ENCODE measurements at places on chromosomes 7 and 10.

GRCh38 chr10:111107023-111107422 is 30.2 kb downstream of the ADRA2A start:
- no peak for DNase-seq

GRCh38 chr7:68376131-68376661 is 1222.1 kb upstream of the AUTS2 start:
- no peak for DNase-seq

- DNase-seq, result peak; percentile 49
These were observed 775 bp downstream of the STARD3NL start for GRCh38 chr7:38178695-38179344.

- no peak for DNase-seq
These were observed 33.5 kb upstream of the KLHL7 start for GRCh38 chr7:23072048-23072447.

DNA sequence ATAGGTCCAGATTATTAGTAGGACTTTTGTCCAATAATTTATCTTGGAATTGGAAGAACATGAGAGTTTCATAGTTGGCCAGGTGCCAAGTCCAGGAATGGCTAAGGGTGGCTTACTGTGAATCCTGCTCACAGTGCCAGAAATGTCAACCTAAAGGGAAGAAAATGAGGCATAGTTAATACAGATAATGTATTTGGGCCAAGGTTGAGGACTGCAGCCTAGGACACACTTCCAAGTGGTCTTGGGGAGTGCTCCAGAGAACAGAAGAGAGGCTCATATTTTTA is 78.2 kb downstream of the MAPK8 start:
- no peak for DNase-seq

GRCh38 chr7:140810830-140811556 is 113.7 kb downstream of the BRAF start:
- DNase-seq, result peak; percentile 42

DNA sequence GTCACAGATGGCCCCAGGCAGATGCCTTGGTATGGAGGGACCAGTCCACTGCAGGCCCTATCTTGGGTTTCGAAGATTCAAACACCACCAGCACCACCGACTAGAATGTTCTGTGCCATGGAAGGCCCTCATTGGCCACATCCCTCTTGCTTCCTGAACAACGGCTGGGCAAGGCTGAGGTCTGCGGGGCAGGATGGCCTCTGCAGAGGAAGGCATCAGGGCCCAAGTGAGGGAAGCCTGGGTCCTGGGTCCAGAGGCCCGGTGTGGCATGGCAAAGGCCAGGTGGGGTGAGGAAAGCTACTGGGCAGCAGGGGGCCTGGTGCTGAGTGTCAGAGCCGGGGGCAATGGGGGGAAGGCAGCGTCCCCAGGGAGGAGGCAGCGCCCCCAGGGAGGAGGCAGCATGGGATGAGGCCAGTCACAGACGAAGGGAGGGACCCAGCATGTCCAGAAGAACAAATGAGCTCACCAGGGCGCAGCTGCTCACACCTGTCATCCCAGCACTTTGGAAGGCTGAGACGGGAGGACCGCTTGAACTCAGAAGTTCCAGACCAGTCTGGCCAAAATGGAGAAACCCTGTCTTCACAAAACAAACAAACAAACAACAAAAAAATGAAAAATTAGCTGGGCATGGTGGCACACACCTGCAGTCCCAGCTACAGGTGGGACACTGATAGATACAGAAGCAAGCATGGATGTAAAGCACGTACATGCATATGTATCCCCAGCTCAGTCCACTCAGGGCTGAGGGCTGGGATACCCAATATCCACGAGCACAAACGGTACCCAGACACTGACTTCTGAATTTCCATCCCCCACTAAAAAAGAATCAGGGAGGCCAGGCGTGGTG is 64.4 kb downstream of the PROSER2 start:
- peak; percentile 64 for DNase-seq

DNA sequence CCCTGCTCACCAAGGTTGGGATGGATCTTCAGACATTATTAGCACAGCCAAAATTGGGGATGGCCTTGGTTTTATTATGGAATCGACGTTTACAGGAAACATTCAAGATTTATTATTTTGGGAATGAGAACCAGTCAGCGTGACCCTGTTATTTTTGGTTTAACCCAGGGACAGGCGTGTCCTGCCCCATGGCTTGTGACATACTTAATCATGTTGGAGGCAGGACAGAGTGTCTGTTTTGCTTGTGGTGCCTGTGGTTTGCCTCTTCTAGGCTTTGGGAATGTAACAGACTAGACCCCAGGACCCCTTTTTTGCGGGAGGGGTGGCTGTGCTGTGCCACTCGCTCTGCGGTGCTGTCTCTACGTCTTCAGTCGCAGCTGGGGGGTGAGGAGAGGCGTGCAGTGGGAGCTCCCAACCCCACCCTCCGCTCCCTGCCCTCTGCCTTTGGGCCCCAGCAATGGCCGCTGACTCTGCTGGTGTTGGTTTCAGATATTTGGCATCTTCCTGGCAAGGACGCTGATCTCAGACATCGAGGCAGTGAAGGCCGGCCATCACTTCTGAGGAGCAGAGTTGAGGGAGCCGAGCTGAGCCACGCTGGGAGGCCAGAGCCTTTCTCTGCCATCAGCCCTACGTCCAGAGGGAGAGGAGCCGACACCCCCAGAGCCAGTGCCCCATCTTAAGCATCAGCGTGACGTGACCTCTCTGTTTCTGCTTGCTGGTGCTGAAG is 20.1 kb upstream of the SH2D4B start:
- peak; percentile 69 for DNase-seq

- no peak for DNase-seq
These were observed 134.8 kb upstream of the KLF6 start for GRCh38 chr10:3919709-3920308.

GRCh38 chr7:48760528-48761265 is 163.7 kb upstream of the CDC14C start:
- no peak for DNase-seq

- no peak for DNase-seq
These were observed 133.0 kb downstream of the TSPAN12 start for GRCh38 chr7:120724955-120725354.

- DNase-seq, result peak; percentile 58
These were observed 14.9 kb upstream of the CRCP start for GRCh38 chr7:66099551-66100407.

GRCh38 chr7:16916105-16916639 is 34.4 kb upstream of the AGR3 start:
- no peak for DNase-seq

DNA sequence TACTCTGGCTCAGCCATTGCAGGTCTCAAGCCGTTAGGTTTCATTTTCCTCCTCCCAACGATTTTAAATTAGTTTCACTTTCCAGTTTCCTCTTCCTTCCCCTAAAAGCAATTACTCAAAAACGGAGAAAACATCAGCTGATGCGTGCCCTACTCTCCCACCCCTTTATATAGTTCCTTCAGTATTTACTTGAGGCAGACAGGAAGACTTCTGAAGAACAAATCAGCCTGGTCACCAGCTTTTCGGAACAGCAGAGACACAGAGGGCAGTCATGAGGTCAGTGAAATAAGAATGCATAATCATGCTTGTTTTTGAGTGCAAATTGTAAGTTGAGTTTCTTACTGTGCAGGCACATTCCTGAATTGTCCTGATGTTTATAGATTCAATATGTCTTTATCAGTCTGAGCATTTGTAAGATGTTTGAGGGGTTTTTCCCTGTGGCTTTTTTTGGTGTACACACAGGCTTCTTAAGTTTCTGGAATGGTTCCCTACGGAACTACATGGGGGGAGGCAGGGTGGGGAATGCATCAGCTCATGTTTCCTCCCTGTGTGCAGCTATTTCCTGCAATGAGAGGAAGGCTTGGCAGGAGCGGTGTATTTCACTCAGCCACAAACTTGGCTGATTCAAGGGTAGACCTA is at the start of gene IFIT3:
IFIT3 (plus strand) TSS at position 195 of the 639 bp plus-strand sequence; CDS start at position 272, 77 bp downstream.
- peak; percentile 81 for DNase-seq

- DNase-seq, result no peak
These were observed 31.4 kb downstream of the ZNF438 start for GRCh38 chr10:31000071-31000782.

DNA sequence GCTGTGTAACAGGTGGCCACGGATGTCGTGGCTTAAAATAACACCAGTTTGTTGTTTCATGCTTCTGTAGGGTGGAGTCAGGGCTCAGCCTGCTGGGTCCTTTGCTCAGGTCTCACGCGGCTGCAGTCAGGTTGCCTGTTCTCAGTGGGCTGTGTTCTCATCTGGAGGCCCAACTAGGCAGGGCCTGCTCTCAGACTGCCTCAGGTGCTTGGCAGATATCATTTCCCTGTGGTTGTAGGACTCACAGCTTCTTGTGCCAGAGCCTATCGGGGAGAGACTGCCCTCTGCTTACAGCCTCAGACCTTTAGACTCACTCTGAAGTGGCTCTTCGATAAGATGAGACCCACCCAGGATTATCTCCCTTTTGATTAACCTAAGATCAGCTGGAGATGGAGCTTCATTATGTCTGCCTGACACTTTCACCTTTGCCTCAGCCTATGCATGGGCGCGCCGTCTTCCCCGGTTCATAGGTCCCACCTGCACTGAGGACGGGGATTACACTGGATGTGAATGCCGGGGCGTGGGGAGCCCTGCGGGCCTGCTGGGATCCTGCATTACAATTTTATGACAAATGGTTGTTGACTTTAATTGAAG is 55.3 kb downstream of the INPP5A start:
- peak; percentile 29 for DNase-seq

DNA sequence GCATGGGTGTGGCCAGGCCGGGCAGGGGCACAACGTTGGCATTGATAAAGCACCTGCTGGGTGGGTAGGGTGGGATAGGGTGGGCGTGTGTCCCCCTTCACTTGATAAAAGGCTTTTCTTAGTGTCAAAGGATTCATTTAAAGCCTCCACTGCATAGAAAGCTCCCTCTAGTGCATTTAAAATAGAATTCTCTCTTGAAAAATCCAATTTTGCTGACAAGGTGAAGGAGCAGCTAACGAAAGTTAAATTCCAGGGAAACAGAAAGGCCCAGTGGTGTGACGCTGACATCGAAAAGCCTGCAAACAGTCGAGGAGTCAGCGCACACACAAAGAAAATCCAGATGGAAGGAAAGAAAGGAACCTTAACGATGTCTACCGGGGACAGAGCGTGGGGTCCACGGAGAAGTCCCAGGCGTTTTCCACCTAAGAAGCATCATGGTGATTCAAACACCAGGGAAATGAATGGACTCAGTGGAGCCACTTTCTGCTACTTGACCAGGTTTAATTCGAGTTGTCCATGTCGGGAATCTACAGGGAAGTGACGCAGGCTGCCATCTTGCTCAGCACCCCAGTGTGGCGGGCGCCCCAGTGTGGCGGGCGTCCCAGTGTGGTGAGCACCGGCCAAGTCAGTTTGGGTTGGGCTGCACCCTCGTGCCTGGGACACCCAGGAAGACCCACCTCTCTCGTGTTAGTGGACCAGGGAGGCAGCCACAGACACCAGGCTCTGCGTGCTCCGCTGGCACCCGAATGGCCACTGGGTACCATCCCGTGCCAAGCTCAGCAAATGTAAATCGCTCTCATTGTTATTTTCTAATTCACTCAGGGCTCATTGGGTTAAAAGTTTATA is 217.8 kb downstream of the DNAJB6 start:
- DNase-seq, result peak; percentile 50

GRCh38 chr7:76051840-76052239 is 3.9 kb downstream of the MDH2 start:
- peak; percentile 36 for DNase-seq

DNA sequence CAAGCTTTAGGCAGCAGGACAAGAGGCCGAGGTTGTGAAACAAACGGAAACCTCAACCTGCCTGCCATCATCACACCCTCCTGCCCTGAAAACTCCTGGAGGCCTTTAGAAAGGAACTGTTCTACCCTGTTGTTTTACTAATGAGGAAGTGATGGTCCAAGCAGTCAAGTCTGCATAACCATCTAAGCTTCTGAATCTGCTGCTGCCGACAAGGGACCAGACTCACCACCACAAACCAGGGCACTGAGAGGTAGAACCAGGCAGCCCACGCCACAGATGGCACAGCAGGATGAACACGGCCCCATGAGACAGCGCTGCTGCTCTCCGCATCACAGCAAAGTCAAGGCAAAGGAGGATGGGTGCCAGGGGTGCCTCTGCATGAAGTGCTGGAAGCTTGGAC is 209.4 kb downstream of the CELF2 start:
- no peak for DNase-seq

DNA sequence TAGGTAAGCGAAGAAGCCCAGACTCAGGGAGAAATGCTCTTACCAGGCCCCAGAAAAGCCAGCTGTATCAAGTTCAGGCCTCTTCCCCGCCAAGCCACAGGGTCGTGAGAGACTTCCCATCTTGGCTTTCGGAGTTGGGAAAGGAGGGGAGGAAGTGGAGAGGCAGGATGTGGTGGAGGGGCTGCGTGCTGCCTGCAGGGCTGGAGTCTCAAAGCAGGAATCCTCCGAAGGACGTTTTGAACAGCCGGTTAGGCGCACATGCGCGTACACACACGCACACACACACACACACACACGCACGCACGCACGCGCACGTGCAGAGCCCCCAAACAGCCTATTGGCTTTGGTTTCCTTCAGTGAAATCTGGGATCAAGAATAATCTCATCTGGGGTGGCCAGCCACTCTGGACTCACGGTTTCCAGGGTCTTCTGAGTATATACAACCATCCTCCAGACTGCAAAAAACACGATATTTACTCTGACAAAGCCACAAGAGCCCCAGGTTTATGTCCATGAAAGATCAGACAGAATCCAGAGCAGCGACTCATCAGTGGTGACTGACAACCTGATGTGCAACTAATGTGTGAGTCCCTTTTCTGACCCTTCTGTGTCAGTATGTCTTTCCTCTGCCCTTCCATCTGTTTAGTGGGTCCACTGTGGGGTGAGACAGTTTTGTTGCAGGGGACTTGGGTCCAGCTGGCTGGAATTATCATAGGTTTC is 115.0 kb upstream of the ZNF438 start:
- DNase-seq, result peak; percentile 60

DNA sequence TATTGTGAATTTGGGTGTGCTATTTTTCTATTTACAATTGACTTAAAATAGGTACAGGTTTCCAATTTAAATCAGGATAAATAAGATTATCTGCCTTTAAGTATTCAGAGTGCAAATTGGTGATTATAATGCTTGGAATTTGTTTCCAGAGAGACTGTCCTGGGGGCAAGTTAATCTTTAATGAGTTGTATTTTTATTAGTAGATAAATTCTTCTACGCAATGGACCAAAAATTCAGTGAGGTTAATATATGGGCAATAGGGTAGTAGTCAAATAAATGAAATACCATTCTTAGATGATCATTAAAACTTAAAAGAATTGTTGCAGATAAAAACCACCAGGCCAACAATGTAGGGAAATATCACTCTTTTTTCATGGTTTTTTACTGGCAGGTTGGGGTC is 3.4 kb downstream of the BICC1 start:
- DNase-seq, result no peak

DNA sequence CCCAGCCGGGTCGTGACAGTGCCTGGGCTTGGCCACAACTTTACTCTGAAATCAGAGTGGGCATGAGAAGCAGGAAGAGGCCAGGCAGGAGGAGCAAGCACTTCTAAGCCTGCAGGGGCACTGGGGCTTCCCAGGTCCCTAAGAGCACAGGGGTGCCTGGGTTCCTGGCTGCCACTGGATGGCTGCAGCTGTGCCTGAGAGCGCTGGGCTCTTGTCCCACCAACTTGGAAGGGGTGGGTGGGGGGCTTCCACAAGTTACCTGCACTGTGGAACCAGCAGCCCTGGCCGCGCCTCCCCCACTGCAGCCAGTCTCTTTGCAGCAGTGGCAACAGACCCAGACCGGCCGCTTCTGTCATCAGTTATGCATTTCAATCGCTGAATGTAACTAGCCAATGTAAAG is 434.7 kb upstream of the GRM3 start:
- peak; percentile 49 for DNase-seq

- no peak for DNase-seq
These were observed 95.6 kb downstream of the SNX13 start for GRCh38 chr7:17844514-17845196.

All from osteoblast (primary cell).